ENCODE measurements at places on chromosomes 4 and X.

DNA sequence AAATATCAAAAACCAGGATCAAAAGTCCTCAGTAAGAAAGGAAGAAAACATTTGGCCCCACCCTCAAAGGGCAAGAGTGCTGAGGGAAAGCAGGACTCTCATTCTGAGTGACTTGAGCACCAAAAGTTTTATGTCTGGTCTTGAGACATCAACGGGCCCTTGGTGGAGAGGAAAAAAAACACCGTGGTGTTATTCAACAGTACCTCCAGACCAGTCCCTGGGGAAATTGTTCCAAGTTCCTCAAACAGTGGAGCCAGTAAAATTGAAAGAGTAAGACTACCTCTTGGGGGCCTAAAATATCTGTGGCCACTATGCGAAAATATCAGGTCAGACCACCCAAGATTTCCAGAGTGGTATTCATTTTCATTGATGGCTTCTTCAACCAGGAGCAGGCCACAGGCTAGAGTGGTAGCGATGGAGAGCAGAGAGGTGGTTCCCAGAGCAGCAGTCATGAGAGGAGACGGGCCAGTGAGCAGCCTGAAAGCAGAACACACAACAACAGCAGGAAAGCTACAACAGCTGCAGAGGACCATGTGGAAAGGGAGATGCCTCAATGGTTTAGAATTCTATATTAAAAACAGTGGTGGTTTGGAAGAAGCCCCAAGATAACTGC is 63.7 kb upstream of the RPL34 start:
- no peak for DNase-seq

GRCh38 chrX:70998411-70999027 is 67.6 kb upstream of the SLC7A3 start:
- peak; percentile 1 for DNase-seq

GRCh38 chr4:169906104-169906503 is 120.1 kb downstream of the MFAP3L start:
- DNase-seq = no peak

DNA sequence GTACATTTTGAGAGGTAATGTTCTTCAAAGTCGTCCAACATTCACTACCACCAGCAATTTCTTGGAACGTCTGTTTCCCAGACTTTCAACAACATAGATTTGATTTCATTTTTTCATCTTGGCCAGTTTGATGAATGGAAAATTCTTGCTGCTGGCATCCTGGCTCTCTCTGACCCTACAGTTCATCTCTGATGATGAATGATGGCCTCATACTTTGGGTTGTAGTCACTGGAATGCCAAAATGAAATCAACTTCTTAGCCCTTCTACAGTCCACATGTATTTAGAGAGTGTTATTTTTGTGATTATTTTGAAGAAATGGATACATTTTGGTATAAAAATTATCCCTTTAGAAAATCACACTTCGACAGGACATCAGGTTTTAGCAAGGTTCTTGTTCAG is 8.8 kb downstream of the CHST7 start:
- DNase-seq = no peak

DNA sequence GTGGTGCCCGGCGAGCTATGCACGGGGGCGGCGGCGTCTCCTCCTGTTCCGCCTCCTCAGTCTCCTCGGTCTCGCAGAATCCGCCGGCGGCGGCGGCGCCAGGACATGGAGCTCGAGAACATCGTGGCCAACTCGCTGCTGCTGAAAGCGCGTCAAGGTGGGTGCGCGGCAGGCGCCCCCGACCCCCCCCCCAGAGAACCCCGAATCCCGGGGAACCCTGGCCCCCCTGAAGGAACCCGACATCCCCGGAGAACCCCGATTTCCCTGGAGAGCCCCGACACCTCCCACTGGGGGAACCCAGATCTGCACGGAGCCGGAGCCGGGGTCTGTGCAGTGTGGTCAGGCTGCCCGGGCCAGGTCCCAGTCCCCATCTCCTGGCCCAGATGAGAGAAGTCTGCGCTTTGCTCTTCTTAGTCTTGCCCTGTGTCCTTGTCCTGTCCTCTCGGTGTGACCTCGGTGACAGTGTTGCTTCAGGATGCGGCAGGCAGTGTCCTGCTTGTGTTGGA is 648 bp downstream of the GRK4 start:
- DNase-seq = no peak

DNA sequence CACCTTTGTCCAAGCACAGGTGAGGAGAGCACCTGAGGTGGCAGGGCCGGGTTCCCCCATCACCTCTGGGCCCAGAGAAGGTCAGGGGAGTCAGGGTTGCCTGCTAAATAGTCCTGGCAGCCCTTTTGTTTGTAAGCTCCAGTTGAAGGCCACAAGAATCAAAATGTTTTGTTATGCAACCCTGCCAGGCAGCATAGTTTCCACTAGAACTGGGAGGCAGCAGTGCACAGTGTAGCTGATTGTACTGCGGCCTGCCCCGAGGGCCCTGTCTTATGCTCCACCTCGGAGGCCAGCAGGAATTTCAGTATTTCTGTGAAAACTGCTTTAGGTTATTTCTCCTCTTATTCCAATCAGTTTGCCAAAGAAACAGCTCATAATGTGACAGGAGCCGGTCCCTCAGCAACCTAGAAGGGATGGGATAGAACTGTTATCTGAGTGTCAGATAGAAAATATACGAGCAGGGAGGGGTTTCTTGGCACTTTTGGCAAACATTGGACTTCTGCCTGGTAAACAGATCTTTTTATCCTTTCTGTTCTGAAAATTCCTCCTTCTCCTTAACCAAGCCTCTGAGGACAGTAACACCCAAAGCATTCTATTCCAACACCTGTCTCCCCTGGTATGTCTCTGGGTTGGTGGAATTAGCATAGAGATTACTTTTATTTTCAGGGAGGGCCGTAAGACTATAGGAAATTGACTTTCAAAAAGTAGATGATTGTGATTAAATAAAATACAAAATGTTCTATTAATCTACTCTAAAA is 93.6 kb downstream of the LNX1 start:
- peak; percentile 80 for DNase-seq
